HCT116 (cell line): ENCODE measurements at places on chromosomes 7 and 10.

DNA sequence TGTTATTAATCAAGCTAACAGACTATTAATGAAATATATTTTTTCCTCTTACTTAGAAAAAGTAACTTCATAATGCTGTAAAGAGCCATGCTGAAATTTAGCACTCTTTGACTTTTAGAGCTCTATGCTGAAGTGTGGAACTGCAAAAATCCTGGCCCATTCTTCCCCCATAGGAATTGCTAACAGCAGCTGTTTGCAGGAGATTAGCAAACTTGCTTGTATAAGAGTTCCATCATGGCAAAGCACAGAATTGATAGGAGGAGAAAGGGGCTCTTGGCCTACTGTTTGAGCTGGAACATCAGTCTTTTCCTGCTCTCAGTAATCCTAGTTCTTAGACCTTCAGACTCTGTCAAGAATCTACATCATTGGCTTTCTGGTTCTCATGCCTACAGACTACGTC is 18.3 kb upstream of the GNAT3 start:
- DNase-seq = no peak
- no peaks in the 10 kb centered on the region for H3K27me3 ChIP-seq
- H3K27ac ChIP-seq = no peak overlapping the region

GRCh38 chr7:151863386-151864079 is 13.4 kb downstream of the PRKAG2 start:
- no peak for DNase-seq
- H3K4me1 ChIP-seq = no peaks in the 10 kb centered on the region
- no peak overlapping the region for H3K27ac ChIP-seq
- H3K36me3 ChIP-seq = no peaks in the 10 kb centered on the region

- no peak overlapping the region for H3K27ac ChIP-seq
- H3K4me1 ChIP-seq = no peaks in the 10 kb centered on the region
- H3K4me3 ChIP-seq = no peak overlapping the region
- no peaks in the 10 kb centered on the region for H3K36me3 ChIP-seq
Observed at GRCh38 chr10:125781374-125781773, 5.8 kb upstream of the MMP21 start.

- DNase-seq = no peak
- no peak overlapping the region for H3K27ac ChIP-seq
Observed at GRCh38 chr10:48839809-48840679, 99.6 kb downstream of the LRRC18 start.

GRCh38 chr10:33341637-33342036 is 7.2 kb upstream of the NRP1 start:
- no peak overlapping the region for H3K27ac ChIP-seq
- no peak overlapping the region for H3K4me3 ChIP-seq

DNA sequence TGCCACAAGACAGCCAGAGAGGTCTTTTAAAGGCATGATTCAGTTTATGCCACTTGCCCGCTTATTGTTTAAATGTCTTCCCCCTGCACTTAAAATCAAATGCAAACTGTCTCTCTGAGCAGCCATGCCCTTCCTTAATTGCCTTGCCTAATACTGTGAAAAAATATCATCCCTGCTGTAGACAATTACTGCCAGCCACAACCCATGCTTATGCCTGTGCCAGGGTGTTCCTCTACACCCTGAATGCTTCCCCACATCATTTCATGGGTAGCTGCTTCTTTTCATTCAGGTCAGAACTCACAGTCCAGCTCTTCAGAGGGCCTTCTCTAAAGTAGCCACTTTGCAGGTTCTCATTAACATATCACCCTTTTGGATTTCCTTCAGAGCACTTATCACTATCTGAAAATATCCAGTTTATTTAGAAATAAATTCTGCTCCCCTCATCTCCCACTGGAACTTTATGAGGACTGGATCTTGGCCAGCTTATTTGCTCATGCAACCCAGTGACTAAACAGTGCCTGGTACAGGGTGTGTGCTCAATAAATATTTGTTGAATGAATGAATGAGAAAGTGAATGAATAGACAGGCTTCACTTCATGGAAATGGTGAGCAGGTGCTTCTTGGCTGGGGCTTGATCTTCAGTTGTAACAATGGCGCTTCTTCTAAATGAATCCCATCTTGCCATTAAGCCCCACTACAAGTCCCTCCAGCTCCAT is 162.4 kb upstream of the MDFIC start:
- H3K4me3 ChIP-seq = no peak overlapping the region
- no peak for DNase-seq
- no peaks in the 10 kb centered on the region for H3K27me3 ChIP-seq
